KG1 (cell line): ENCODE measurements at places on chromosomes 7 and 10.

DNA sequence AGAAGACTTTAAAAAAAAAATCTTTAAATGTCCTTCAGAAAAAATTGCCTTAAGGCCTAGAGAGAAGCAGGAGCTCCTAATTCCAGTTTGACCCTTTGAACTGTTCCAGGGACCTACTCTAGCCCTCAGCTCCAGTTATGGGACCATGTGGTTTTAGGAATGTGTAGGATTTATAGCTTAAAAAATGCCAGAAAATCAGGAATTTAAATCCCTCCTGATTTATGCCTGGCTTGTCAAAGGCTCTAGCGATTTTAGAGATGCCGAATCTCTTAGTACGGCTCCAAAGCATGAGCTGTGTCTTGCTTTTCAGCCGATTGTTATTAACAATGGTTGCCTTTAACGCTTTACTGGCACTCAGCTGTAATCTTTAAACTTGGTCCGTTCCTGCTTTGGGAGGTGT is 130.6 kb upstream of the NPVF start:
- DNase-seq, result no peak

DNA sequence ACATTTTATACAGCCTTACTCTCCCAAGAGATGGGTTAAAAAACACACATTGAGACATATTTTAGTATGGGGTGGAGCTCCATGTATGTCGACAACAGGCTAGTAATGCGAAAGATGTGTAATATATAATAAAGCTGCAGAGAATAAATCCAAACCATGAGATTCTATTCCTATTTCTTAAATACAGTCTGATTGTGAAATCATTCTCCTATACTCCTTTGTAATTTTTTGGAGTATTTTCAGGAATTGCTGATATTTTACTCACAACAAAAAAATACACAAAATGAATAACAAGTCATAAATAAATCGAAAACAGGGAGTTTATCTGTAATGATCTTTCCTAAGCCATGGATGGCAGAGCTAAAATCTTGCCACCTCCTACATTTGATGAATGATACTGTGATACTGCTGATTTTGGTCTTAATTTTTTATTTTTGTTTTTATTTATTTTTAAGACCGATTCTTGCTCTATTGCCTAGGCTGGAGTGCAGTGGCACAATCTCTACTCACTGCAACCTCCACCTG is 173.5 kb upstream of the KLF6 start:
- no peak for DNase-seq

- no peak for DNase-seq
These were observed 48.4 kb upstream of the HABP2 start for GRCh38 chr10:113504423-113504822.

DNA sequence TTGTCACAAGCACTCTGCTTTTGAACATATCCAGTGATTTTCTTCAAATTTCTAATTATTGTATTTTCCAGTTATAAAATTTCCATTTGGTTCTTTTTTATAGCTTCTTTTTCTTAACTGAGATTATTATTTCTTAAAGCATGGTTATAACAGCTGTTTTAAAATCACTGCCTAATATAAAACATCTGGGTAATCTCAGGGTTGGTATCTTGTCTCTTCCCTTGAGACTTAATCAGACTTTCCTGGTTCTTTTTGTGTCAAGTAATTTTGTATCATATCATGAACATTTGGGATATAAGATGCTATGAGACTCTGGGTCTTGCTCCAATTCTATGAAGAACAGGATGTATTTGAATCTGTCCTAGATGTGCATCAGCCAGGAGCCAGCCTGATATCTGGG is 93.6 kb downstream of the HIBADH start:
- DNase-seq, result no peak

DNA sequence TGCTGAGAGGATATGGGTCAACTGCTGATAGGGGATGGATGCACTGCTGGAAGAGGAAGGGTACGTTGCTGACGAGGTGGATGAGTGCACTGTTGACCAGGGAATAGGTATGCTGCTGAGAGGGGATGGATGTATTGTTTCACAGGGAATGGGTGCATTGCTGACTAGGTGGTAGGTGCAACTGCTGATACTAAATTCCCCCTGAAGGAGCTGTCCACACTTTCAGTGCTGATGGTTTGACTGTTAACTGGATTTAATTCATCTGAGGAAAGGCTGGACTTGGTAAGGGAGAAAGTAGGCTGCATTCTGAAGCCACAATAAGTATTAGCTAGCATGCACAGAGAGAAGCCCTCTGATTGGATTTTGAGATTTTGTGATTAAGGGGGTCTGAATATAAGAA is 1196.8 kb upstream of the PHF14 start:
- DNase-seq, result no peak

DNA sequence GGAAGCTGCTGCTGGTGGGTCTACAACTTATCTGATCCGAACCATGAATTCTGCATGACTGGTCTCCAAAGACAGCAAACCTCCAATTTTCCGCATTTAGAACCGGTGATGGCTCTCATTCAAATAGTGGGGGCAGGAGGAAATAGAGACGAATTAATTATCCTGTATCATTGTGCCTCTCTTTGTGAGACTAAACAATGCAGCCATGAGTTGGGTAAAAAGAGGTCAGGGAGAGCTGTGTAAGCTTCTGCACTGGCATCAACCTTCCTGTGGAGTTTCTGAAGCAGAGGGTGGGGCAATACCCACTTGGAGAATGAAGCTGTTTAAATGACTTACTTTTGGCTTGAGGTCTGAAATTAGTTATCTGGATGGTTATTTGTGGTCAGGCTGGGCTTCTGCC is 266.4 kb downstream of the SORCS3 start:
- DNase-seq, result no peak

GRCh38 chr10:33772370-33773252 is 438.1 kb upstream of the NRP1 start:
- DNase-seq, result no peak

GRCh38 chr10:19791032-19791431 is 25.2 kb upstream of the PLXDC2 start:
- DNase-seq, result no peak

- no peak for DNase-seq
These were observed 9.8 kb downstream of the DNAJB12 start for GRCh38 chr10:72344932-72345331.

DNA sequence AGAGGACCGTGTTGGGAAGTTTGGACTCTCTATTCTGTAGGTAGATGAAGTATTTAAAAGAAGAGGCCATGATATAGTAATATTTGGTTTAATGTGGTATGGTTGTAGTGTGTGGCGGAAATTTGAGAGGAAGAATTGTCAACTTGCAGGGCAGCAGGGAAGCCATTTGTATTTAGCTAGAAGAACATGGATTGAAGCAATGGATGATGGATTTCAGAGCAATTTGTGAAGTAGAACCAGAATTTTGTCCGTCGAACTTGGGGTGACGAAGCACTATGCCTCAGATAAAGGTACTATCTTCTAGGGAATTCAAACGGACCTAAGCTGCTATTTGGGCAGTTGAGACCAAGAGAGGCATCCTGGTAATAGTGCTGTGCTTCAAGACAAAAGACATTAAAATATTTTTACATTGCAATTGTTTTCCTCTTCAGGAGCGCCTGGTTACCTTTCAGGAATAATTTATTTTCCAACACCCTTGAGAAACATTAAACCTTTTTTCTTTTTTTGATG is 615 bp upstream of the WBP1L start:
- no peak for DNase-seq

- no peak for DNase-seq
These were observed 8.3 kb upstream of the RHOBTB1 start for GRCh38 chr10:60952067-60952845.

DNA sequence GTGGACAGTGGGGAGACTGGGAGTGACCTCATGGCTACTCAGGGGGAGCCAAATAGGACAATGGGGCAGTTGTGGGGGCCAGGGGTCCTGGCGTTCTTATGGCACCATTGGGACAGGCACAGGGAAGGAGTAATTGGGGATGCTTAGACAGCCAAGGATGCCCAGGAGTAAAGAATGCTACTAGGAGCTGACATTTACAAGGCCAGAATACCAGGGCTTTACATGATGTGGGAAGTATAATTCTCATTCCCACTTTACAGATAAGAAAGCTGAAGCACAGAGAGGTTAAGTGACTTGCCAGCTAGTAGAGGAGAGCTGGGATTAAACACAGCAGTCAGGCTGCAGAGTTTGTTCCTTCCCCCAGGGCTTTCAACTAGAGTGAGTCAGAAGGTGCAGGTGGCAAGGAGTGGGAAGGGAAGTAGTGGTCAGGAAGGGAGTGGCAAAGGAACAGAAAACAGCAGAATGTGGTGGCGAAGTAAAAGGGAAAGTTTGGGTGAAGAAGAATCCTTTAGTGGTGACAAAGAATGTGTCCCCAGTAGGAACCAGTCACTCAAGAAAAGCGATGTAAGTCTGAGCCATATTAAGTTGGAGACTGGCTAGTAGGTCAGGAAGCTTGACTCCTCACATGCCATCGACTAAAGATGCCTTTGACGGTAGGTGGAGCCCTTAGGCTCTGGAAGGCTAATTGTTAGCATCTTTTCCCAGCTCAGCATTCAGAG is 32.8 kb downstream of the CPVL start:
- no peak for DNase-seq

GRCh38 chr10:99731306-99732032 is 458 bp downstream of the COX15 start:
- DNase-seq, result peak; percentile 46

DNA sequence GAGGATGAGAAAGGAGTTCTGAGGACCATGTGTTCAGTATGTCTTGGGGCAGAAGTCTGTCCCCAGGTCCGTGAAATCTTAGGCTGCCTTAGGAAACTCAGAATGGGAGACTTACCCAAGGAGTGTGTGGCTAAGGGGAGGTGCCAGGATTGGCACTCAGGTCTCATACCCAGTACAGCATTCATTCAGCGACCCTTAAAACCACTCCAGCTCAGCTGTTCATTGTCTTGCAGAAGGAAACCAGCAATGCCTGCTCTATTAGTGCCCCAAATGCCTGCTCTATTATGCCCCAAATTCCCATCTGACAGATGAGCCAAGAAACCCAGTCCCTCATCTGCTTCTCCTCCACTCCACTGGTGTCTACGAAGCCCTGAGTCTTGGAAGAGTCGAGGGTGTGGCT is 147.8 kb downstream of the NEURL1 start:
- DNase-seq, result no peak

DNA sequence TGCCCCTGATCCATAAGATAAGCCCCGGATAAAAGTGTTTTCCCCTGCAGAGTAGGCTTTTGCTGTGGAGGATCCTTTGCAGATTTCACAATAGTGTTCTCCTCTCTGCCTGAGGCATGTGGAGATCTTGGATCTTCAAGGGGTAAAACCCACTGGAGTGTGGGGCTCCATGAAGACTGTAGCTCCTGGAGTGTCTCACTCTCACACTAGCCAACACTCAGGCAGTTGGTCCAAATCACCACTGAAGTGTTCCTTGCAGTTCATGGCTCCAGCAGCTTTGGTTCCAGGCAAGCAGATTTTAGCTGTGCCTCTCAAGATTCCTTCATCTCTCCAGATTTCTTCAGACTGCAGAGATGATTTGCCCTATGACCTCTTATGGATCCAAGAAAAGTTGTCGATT is 665.3 kb downstream of the TNS3 start:
- DNase-seq, result no peak

DNA sequence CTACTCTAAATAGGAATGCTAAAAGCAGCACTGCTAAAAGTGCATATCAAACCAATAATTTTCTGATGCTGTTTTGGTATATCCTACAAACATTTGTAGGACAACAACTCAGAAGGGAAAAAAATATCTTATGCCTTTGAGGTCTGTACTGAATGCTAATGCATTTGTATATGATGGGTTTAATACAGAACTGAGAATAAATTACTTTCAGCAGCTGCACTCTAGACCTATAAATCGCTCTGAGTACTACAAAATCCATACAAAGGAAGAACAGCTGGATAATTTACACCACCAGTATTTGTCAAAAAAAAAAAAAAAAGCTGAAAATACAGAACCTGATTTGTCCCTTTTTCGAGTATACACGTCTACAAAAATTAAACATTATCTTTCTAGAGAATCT is 344.0 kb downstream of the LRRTM3 start:
- no peak for DNase-seq

- peak; percentile 14 for DNase-seq
These were observed 134.3 kb downstream of the PRKCQ start for GRCh38 chr10:6445671-6446316.

DNA sequence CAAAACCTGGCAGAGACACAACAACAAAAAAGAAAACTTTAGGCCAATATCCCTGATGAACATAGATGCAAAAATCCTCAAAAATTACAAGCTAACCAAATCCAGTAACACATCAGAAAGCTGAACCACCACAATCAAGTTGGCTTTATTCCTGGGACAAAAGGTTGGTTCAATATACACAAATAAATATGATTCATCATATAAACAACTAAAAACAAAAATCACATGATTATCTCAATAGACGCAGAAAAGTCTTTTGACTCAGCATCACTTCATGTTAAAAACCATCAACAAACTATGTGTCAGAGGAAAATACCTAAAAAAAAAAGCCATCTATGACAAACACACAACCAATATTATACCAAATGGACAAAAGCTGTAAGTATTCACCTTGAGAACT is 283.5 kb downstream of the THSD7A start:
- no peak for DNase-seq

DNA sequence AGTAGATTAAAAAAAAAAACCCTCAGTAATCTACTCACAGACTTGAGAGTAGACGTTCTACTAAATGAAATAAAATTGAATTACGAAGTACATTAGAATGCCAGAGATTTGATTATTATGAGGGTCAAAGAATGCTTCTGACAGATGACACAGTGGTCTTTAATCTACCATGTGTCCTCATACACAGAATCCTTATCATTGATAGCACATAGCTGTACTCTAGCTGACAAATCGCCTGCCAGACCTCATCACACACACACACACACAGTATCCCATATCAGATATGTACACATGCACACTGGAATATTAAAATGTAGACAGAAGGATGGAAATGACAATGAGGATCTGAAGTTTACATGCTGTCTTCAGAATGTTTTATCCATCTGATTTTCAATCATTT is 104.6 kb downstream of the SORCS1 start:
- no peak for DNase-seq

- no peak for DNase-seq
These were observed 338.7 kb downstream of the SORCS1 start for GRCh38 chr10:106825576-106826364.

GRCh38 chr7:13991791-13992595 is 2.5 kb upstream of the ETV1 start:
- no peak for DNase-seq

GRCh38 chr7:140317597-140317996 is 80.7 kb downstream of the SLC37A3 start:
- no peak for DNase-seq

DNA sequence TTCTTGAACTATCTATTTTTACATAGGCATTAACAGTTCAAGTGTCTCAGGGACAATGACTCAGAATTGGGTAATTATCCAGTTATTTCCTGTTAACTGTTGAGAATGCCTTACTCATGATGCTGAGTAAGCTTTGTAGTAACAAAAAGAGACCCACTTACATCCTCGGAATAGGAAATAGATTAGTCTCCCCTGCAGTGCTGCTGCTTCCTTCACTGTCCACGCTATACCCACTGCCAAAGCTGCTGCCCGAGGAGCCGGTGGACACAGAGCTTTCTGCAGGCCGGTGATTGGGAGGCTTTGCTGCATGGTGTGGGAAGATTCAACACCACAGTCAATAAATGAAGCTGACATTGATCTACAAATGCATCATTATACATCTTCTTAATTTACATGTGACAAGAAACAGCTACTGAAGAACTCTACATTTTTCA is 357.1 kb downstream of the PCLO start:
- DNase-seq, result no peak

GRCh38 chr10:55742487-55742886 is 618.6 kb downstream of the ZWINT start:
- no peak for DNase-seq
